H4 (cell line): ENCODE measurements at places on chromosomes 5 and 9. TPM values are rescaled to one million over a fixed set of nuclear protein-coding genes. Genes with fewer than 3 reads are reported as not detected.

- no peak for DNase-seq
These were observed 72.2 kb upstream of the HMHB1 start for GRCh38 chr5:143739746-143740145.

DNA sequence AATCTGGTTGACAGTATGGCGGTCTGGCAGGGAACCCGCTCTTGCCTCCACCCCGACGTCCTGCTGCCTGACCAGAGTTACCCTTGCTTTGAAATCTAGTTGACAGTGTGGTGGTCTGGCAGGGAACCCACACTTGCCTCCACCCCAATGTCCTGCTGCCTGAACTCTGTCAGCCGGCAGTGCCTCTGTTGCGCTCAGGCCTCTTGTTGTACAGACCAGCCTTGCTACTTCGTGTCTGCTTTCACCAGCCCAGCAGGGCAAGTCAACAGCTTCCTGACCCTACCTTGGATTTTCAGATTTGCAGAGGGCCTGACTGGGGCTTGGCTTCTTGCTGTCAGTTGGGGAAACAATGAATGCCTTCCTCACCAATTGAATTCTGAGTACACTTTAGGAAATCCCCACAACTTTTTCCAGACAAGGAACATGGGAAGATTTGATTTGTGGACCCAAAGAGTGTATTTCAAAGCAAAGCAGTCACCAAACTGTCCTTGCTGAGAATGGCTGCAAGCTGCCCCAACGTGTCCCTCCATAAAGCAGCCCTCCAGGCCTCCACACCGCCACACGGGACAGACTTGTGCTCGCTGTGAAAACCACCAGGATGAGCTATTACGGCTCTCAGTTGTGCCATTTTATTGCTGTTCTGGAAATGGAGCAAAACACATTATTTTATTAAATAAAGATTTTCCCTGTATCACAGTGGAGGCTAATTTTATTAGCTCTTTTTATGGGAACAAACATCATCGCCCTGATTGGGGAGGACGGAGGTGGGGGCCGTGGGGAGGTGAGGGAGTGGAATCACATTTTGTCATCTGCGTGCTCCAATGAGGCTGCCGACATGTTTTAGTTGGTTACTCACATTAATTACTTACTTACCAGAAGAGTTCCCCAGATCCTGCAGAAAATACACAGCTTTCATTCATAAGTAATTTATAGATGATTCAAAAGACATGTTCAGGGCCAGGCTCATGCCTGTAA lies 189.3 kb downstream of the AOPEP start:
- no peak for DNase-seq

- no peak for DNase-seq
These were observed 32.3 kb downstream of the NAA35 start for GRCh38 chr9:85973238-85973637.

DNA sequence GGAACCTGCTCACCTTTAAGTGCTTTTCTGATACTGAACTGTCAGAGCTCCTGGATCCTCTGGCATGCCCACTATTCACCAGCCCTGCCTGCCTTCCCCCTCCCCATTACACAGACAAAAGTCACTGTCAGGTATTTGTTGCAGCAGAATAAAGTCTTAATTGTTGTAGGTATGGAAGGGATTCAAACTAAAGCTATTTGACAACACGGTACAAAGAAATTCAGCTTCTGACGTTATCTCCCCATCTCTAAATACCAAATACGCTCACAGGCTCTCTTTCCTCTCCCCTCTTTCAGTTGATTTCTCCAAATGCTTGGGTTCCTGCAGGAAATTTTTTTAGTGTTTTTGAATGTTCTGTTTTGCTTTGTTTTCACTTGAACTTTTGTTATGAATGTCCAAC lies 9.3 kb upstream of the TGFBR1 start:
- DNase-seq: no peak

- DNase-seq: no peak
These were observed 105.7 kb downstream of the SPOCK1 start for GRCh38 chr5:137393196-137393993.

DNA sequence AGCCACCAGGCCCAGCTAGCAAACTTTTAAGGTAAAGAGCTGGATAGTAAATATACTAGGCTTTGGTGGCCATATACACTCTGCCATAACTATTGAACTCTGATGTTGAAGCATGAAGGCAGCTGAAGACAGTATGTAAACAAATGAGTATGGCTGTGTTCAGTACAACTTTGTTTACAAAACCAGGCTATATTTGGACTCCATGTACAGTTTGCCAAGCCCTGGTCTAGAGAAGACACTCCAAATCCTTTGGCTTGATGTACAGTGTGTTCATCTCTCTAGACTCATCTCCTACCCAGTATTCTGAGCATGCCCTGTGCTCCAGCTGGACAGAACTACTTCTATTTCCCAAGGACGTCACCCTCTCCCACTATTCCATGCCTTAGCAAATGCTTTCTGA lies 54.3 kb upstream of the MEGF10 start:
- no peak for DNase-seq

DNA sequence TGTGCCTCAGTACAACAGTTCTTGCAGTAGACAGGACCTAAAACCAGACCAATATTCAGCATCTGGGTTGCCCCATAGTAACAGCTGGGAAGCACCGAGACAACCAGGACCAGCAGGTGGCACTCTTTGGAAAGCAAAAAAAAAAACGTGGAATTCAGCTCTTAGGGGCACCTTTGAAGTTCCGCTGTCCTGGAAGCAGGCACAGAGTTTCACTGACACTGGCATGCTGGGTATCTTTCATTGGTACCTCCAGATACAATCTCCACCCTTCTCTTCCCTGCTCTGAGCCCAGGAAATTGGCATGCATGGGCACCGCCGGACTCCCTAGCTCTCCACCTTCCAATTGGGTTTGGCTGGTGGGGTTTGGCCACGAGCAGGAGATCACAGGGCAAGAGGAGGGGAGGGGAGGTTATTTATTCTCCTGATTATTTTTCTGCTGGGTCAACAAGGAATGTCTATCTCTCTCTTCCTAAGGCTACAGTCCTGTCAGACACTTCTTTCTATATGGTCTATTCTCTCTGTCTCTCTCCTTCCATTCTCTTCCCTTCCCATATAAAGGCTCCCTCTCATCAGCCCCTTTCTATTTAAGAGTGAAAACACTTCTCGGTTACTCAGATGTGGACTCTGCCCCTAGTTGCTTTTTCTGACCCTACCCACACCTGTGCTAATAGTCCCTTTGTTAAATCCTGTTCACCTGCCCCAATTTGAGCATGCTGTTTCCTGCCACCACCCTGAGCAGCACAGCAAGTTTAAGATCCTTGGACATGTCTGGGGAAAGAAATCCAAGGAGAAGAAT lies 1.9 kb upstream of the IDNK start:
- DNase-seq: peak; percentile 39

HRCT1 gene
- total RNA-seq: 0.41 TPM in 1 of 2 replicates, not detected in the other

GRCh38 chr5:80034559-80034958 lies 589 bp upstream of the THBS4 start:
- DNase-seq: no peak

- DNase-seq: no peak
These were observed 42.7 kb downstream of the NIPBL start for GRCh38 chr5:36919238-36919637.

PCDHA12 gene
- total RNA-seq: 0.21 and 0.60 TPM in 2 replicates

- DNase-seq: no peak
These were observed 112.7 kb upstream of the CLINT1 start for GRCh38 chr5:157971571-157972216.

TYRP1 gene
- total RNA-seq: 3.8 and 5.9 TPM in 2 replicates

DNA sequence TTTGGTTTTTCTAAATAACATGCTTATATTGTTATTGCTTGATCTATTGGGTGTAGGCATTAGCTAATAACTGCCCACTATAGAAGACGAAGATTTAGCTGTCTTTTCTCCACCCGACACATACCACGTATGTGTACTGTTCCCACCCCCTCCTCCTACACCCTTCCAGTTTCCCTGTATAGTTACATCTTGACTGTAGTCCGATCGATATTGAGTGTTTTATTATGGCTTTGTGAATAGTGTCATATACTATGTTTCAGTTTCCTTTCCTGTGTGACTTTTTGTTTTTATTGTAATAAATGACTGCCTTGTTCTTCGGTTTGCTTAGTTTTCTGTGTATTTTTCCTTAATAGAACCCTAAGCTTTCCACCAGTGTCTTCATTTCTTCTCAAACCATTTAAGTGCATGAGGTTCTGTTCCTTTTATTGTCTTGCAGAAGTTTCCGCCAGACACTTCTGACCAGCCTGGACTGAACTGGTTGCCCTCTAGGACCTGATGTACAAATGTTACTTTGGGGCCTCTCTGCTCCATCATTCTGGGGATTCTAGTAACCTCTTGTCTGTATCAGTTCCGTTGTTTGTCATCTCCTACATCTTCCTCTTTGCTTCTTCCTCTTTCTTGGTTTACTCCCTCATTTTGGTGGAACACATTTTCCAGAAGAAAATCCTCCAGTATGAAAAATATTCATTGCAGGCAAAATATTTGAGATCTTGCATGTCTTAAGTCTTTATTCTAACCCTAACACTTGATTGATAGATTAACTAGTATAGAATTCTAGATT lies 61.8 kb downstream of the PRKACG start:
- no peak for DNase-seq

DNA sequence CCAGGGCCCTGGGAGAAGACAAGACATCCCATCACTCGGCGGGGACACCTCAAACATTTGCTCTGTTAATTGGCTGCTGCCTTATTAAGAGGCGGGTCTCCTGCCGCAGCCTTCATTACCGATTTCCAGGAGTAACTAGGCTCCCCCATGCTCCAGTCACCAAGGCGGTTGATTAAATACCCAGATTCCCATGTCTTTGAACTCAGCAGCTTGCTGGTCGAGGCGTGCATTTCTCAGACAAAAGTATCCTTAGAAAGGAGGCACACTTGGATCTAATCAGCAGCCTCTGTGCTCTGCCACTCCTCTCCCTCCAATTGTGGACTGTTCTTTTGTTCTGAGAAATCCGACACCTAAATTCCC lies 228.8 kb downstream of the FSTL4 start:
- no peak for DNase-seq

IRX1 gene
- total RNA-seq: 17.1 and 21.3 TPM in 2 replicates
